ENCODE measurements at places on chromosomes 1 and 21.

DNA sequence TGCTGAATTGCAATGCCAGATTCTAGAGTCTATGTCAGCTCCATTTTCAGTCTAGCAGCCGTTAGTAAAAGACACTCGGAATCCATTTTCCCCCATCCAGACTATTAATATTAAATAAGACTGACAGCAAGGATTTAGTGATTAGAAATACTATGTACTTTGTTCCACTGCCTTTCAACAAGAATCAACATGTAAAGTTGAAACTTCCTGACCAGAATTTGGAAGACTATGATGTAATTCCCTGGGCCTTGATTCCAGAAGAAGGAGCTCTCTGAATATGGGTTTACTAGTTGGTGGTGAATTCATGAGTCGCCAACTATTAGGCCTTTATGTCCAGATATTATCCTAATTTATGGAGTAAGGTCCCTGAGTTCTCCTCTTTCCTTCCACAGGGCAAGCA, 24.8 kb downstream of the KDM1A start:
- no peak for DNase-seq

GRCh38 chr1:204126386-204126785, 25.5 kb downstream of the ETNK2 start:
- no peak for DNase-seq

DNA sequence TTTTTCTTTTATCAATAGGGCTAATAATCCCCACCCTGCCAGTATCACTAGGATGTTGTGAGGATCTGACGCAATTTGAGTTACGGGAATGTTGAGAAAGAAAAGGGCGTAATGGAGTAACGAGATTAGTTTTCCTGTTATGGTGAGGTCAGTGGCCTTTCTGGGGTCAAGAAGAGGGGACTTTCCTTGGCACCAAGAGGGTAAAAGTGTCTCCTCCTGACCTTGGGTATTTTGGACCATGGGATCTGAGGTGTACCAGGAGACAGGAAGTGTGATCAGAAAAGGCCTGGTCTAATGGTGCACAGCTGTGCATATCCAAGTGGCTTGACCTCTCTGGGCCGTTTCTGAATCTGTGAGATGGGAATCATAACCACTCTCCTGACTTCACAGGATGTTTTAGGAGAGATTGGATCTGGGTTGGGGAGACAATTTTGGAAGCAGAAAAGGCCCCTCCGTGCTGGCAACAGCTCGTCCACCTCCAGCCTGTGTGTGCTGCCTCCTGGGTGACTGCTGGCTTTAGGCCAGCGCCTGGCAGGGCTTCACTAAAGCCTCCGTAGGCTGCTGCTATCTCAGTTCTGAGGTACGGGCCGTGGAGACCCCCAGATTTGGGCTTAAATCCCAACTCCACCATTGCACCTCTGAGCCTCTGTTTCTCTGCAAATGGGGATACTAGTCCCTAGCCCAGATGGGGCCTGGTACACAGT, 37.1 kb downstream of the ALPL start:
- no peak for DNase-seq

- DNase-seq = no peak
Observed at GRCh38 chr1:11564237-11564636, 85.3 kb downstream of the DISP3 start.

- no peak for DNase-seq
Observed at GRCh38 chr1:164905869-164906268, 346.9 kb downstream of the PBX1 start.

DNA sequence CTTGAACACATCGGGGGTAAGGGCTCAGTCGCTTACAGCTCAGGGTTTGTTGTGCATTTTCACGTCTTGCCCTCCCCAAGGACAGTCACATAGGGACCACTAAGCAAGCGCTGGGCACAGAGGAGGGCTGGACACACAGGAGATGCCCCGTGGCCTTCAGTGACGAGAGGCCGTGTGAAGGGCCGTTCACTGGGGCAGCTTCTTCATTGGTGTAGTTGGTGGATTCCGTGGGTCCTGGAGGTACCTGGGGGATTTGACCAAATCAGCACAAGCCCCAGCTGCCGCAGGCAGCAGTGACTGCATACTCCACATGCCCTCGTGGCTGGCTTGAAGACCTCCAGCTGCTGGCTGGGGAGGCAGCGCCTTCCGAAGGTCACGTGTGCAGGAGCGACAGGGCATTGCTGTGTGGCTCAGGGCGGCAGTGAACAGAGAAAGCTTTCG, 100.8 kb upstream of the C1orf174 start:
- DNase-seq = no peak

DNA sequence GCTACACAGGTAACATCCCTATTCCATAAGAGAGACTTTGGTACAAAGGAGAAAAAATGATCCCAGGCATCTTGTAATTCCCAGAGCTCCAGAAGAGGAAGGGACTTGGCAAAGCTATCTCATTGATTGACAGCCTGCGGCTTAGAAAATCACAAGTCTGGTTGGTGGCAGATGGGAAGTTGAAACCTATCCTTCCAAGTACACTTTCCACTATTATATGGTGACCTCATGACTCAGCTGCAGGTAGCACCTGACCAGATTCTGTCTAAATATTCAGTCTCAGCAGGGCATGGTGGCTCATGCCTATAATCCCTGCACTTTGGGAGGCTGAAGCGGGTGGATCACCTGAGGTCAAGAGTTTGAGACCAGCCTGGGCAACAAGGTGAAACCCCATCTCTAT, 89.9 kb downstream of the TIAM1 start:
- no peak for DNase-seq

DNA sequence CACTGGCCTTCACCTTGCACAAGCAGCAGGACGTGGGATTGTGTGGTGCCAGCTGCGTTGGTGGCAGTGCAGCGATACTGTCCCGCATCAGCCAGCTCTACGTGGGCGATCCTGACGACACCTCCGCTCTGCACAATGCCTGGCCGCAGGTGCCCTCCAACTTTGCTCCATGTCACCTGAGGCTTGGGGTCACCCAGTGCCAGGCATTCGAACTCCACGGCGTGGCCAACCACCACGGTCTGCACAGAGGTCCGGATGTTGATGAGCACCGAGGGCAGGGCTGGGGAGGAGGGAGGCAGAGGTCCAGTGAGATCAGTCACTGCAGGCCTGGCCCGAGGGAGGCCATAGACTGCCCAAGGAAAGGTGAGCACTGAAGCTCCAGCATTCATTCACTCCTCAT, 22.6 kb downstream of the LDLRAD2 start:
- no peak for DNase-seq

DNA sequence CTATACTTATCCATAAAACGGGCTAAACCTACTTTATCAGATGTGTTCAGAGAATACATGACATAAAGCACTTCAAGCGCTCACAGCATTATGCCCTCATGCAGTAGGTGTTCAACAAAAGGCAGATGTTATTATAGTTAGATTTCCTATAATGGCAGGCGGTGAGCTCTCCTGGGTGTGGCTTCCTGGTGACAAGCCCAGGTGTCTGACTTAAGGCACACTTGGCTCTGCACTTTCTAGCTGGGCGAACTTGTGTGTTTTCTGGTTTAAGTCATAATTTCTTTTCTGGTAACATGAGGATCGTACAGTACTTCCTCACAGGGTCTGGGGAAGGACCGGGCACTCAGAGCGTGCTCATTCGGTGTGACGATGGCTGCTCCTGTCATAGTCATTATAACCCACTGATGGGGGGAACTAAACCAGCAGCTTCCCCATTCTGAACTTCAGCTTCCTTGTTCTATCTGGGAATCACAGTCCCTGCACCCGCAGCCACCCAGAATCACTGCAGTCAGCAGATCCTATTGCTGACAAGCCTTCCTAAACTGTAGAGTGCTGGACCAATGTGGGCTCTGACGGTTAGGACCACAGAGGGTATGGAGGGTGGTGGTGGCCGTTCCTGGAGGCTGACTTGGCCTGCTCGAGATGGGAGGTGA, 52.8 kb downstream of the IGSF21 start:
- no peak for DNase-seq

DNA sequence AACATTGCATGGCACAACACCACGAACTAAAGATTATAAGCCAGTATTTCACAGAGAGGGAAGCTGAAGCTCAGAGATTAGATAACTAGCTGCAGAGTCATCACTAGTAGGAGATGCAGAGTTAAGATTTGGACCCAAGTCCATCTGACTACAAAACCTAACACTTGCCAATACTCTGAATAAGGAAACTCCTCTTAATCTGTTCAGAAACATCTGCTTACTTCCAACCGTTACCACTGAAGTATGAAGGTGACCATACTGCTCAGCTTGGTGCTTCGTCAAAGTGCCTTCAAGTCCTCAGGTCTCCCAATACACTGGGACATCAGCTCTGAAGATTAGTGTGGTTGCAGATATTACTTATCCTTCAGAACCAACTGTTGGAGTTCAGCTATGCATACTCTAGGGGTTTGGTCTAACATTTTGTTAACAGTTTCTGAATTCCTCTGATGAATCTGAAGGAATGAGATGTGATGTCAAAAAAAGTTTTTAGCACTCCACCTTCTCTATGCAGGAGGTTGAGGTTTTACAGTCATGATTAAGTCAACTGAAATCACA, 179.6 kb downstream of the TPR start:
- no peak for DNase-seq

GRCh38 chr1:7295946-7296345, 475.1 kb upstream of the VAMP3 start:
- DNase-seq = no peak

- no peak for DNase-seq
Observed at GRCh38 chr1:181131255-181131941, 42.9 kb downstream of the IER5 start.

DNA sequence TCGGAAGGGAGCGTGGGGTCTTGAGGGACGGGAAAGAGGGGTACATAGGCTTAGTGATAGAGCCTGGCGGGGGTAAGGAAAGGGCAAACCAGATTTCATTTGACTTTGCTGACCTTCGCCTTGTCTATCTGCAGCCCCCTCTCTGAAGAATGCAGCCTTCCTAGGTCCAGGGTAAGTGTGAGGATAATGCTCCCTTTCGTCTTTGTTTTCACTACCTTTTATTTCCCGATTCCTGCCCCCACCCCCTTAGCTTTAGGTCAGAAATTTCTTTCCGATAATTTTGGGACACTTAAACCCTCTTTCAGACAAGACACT, 396 bp downstream of the ATP5PB start:
- no peak for DNase-seq

GRCh38 chr1:13540866-13541265, 27.1 kb upstream of the LRRC38 start:
- DNase-seq = no peak

- peak; percentile 20 for DNase-seq
Observed at GRCh38 chr1:173202424-173203145, 4.5 kb downstream of the TNFSF4 start.

DNA sequence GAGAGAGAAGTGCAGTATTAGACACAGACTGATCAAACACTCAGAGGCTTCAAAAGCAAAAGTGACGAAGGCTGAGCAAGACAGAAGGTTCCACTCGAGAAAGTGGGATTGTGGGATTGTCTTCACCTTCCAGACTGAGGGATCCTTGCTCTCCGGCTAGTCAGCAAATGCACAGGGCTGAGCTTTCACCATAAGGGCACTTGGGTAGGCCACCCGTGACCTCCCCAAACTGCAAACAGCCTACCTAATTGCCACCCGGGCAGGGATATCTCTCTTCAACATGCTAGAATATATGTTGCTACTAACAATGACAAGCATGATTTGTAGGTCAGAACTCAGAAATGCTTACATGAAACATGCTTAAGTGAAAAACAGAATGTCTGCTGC, 35.3 kb upstream of the RIPK4 start:
- DNase-seq = no peak

GRCh38 chr21:20882462-20883407, 115.5 kb upstream of the NCAM2 start:
- DNase-seq = peak; percentile 5

GRCh38 chr1:206708058-206708457, 23.4 kb downstream of the MAPKAPK2 start:
- DNase-seq = no peak

DNA sequence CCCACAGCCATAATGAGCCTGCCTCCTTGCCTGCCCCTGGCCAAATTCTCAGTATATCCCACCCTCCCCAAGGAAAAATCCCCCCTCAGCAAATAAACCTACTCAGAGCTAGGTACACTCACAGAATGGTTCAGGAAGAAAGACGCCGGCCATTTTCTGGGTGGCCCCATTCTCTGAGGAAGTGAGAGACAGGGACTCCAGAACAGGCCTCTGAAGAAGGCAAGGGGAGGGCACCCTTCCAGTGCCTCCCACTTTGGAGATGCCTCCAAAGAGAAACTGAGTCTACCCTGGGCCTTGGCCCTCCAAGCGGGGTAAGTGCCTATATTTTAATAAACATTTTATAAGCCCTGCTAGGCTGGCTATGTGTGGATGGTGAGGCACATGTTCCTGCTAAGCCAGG, 2.3 kb downstream of the PACC1 start:
- DNase-seq = no peak

DNA sequence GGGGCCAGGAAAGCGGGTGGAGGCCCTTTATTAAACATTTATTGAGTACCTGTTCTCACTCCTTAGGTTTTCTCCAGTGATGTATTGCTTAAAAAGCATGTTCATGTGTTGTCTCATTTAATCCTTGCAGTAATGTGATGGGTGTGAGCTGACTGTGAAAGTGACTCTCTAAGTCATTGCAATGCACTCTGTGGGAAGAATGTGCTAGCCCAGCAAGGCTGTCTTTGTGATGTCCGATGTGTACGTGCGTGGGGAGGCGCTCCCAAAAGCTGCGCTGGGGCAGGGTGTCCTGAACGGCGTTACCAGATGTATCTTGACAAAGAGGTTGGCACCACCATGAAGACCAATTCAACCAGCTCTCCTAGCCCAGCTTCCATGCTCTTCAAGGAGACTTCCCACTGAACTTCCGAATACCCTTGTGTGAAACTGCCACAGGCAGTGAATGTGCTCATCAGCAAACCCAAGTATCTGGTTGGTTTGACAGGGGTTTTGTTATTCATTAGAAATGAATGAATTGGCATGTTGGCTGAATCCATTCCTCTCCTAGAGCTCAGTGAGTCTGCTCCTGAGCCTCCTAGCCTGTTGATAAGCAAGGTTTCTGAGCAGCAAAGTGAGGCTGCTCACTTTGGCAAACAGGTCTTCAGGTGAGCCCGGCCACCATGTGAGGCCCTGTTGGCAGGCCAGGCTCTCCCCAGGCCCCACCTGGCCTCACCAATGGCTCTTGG, 28.0 kb downstream of the NUAK2 start:
- no peak for DNase-seq

- DNase-seq = no peak
Observed at GRCh38 chr1:56993475-56993874, 27.7 kb upstream of the C8B start.

- peak; percentile 20 for DNase-seq
Observed at GRCh38 chr1:48109390-48110013, 112.3 kb upstream of the TRABD2B start.

GRCh38 chr1:30695439-30695841, 27.9 kb downstream of the MATN1 start:
- no peak for DNase-seq

DNA sequence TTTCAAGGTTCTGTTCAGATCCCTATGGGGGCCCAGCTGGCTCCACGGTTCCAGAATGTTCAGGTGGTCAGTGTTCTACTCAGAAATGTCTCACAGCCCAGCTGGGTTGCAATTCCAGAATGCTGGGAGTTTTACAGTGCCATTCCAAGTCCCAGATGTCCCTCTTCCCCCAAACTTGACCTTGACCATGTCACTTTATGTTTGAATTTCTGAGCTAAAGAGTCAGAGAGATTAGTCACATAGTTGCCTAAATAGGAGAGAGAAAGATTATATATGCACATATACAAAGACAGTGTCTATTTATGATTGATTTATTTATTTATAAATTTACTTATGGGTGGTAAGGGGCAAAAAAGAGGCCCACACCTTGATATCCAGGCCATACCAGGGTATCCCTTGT, 2.5 kb downstream of the GPR3 start:
- DNase-seq = no peak

GRCh38 chr1:38833146-38833545, 26.4 kb downstream of the RRAGC start:
- DNase-seq = no peak

Measured in activated CD4-positive, alpha-beta T cell treated with anti-CD3 and anti-CD28 coated beads, Interleukin-2, Interleukin-4, amounts not matched to agents 100 ng/mL and 50 ng/mL, durations not matched to agents 16 hours and 8 hours (primary cell).